ENCODE measurements at places on chromosomes 3 and 15. TPM values are rescaled to one million over a fixed set of nuclear protein-coding genes. Genes with fewer than 3 reads are reported as not detected.

DNA sequence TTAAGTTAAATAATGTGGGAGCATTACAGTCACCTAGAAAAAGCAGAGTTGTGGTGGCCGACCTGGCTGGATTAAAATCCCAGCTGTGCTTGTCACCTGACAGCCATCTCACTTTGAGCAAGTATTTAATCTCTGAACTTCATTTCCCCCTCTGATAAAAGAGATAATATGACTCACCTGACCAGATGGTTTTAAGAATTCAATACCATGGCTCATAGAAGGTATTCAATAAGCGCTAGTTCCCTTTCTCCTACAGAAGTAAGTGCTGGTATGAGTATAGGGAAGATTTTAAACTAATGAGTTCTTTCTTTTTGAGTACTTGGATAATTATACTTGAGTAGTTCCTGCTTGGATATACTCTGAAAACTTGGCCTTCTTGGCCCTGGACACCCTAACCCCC, 325.5 kb downstream of the IL5RA start:
- DNase-seq = no peak

DNA sequence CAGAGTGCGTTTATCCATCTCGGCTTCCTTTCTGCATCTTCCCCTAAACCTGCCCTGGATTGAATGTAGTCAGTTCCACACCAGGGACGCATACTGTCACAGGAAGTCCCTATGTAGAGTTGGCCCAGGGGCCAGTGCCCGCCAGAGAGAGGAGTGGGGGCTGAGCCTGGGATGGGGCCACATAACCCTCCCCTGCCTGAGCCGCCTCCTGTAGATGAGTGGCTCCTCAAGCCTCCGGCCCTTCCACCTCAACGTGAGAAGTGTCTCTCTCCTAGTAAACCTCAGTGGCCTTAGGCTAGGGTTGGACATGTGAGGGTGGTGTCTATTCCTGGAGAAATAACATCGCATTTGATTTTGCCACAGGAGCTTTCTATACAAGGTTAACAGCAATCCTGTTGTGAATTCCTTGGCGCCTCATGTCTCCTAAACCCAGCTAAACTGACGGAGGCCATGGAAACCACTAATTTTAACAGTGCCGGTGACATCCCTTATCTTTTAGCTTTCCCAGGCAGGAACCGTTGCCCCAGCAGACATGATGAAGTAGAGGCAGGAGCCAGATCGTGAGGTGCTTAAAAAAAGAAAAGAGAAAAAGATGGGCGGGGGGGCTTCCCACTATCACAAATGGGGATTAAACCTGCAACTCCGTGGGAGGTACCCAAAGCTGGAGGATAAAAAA, 171.1 kb downstream of the CHDH start:
- DNase-seq = no peak

The SAMMSON gene
- total RNA-seq = not detected

DNA sequence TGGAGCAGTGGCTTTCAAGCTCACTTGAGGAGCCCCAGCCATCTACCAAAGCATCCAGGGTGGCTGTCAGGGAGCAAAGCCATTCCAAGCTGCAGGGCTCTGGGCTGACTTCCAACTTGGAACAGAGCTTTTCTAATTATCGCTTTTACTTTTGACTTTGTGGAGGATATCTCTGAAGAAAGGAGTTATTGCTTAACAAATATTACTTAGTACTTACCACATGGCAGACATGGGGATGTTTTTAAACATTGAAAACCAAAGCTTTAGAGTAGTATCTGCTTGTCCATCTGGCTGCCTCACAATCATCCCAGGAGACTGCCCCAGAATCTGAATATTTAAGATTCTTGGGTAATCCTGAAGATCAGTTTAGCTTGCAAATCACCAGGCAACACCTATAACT, 8.9 kb downstream of the TAGLN3 start:
- DNase-seq = no peak

GRCh38 chr15:33738941-33739664, 229.2 kb upstream of the CHRM5 start:
- DNase-seq = no peak

The GRIP2 gene
- 0.34 TPM for total RNA-seq

DNA sequence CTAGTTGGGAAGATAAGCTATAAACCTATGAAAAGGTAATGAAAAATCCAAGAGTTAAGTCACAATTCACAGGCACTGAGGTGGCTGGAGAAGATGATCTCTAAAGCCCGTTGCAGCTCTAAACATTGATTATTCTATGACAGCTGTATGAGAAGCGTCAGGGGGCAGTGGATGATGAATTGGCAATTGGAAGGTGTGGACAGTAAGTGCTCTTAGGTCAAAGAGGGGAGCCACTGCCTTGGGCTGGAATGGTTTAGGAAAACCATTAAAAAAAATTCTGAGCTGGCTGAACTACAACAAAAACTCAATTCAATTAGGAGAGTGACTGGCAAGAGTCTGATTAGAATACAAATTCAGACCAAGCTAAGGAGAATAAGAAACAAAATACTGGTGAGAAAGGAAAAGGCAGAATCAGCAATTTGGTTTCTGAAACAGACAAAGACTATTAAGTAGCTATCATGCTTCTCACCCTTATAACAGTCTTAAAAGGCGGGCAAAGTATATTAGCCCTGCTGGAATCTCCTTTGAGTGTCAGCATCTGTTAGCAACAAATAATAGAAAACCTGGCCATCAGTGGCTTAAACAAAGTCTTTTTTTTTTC, 8.8 kb upstream of the NMD3 start:
- DNase-seq = no peak

The TMEM115 gene
- 24.6 TPM for total RNA-seq

- DNase-seq = no peak
Observed at GRCh38 chr15:100670505-100671021, 68.2 kb downstream of the ASB7 start.

The RNF168 gene
- total RNA-seq = 25.1 TPM
